HTR-8/SVneo (cell line): ENCODE measurements at places on chromosomes 5 and 9.

DNA sequence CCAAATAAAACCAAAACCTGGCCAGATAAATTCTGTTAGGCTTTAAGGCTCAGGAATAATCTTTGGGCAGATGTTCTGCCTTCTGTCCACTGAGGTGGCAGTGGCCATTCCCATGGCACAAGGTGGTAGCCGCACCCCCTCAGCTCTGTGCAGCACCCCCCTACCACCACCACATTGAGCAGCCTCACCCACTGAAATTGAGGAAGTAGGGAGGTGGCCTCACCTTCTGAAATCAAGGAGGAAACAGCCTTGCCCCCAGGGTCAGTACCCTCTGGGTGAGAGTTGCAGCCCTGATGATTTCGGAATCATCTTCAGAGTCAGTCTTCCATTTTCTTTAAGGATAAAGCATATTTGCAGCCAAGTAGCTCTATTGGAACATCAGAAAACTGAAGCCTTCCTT lies 204.8 kb upstream of the PIK3R1 start:
- DNase-seq = no peak

DNA sequence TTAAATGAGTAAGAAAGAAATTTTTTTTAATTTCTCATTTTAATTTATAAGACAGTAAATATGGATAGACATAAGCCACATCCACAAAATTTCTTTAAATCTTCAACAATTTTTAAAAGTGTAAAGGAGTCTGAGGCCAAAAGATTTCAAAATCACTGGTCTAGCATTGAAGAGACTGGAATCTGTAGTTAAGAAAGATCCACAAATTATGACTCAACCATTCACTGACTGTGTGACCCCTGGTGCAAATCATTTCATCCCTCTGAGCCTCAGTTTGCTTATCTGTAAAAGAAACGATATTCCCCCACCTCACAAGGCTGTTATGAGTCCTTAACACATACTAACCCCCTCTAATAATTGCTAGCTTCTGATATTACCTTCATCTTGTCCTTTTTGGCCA lies 98.5 kb downstream of the EBF1 start:
- no peak for DNase-seq

- DNase-seq = no peak
Observed at GRCh38 chr9:124014211-124014955, 2.8 kb downstream of the LHX2 start.

DNA sequence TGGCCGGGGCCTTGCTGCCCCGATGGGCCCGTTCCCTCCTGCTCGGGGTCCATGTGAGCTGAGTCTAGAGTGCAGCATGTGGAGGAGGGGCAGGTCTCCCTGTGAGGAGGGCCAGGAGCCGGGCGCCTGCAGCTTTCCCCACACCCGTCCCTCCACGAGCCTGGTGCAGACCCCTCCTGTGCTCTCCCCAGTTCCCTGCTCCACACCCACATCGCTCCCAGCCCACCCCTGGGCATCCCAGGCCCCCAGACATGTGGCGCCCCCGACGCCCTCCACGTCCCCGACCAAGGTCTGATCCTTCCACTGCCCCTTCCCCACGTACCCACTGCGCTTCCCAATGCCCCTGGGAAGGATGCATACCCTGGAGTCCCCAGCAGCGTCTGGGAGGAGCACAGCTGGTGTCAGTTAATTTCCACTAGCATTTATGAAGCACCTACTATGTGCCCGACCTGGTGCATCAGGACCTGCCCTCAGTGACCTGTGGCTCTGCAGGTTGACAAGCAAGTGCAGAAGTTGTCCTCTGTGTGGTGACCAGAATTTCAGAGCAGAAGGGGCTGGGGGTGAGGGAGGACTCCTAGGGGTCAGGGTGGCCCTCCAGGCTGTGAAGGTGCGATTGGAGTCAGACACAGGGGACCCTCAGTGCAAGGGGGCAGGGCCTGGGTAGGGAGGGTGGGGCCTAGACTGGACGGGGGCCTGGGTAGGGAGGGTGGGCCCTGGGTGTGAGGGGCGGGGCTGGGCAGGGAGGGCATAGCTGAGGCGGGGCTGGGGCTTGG lies 10.8 kb upstream of the SLC6A18 start:
- no peak for DNase-seq

DNA sequence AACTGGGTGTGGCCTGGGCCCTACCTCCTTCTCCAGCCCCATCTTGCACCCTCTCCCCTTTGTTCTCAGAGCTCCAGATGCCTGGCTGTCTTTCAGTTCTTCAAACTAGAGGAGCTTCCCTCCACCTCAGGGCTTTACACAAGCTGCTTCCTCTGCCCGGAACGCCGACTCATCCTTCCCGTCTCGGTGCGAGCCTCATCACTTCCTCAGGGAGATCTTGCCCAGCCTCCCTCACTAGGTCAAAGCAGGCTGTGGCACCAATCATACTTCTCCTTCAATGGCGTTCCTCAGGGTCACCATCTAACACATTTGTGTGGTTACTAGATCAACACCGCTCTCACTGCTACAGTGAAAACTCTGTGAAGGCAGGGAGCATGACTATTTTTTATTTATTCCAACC lies 56.2 kb upstream of the ZSWIM6 start:
- peak; percentile 15 for DNase-seq

- no peak for DNase-seq
Observed at GRCh38 chr5:111385970-111386831, 126.1 kb downstream of the STARD4 start.

DNA sequence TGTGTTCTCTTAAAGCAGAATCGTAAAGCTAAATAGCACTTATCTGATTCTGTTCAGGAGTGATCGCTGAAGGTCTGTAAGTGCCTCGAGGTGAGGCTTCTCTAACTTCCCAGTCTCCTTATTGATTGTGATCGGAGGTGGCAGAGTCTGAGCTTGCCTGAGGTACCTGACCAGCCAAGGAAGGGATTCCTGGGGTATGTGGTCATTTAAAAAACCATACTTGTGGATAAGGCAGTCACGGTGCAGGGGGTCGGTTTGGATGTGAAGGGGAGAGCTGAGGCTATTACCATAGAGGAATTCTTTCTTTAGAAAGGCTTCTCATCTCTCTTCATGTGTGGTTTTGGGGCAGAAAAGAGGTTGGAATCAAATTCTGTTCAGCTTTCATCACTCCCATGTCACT lies 193.7 kb downstream of the TLE4 start:
- no peak for DNase-seq

DNA sequence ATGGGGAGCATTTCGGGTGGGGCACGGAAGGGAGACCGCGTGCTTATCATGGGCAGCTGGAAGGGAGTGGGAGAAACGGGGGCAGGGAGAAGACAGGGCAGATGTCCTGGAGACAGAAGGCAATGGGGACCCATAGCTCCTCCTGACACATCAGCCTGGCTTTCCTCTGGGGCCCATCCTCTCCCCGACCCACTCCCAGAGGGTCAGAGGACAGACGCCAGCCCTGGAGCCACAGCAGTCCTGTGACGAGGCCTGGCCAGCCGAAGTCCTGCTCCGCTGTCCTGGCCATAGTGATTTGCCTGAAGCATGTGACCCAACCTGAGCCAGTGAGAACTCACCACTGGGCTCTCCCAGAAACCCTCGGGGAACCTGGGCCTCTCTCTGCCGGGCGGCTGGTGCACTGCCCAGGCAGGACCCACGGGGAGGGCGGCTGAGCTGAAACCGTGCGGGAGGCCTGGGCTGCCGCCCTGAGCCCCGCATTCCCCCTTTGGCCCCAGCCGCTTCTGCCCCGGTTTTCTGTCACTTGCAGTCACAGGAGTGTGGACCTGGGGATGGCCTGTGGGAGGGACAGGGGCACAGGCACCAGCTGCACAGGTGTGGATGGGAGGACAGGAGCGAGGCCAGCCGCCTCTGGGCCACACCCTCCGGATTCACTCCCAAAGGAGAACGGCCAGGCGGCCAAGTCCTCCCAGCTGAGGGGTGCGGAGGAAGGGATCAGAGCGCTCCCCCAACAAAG lies 19.8 kb downstream of the ADAMTS2 start:
- DNase-seq = no peak

DNA sequence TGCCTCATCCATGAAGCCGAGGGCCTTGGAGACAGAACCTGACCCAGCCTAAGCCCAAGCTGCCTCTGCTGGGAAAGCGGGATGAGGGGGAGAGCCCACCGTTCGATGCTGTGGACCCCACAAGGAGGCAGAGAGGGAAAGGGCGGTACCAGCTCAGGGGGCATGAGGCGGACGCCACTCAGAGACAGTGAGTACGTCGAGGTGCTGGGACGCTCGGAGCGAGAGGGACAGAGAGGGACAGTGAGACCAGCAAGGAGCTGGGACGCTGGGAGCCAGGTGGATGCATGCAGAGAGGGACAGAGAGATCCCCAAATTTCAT lies 33.6 kb downstream of the EXD3 start:
- DNase-seq = no peak

- DNase-seq = no peak
Observed at GRCh38 chr9:125756518-125756917, 9.3 kb downstream of the PBX3 start.

DNA sequence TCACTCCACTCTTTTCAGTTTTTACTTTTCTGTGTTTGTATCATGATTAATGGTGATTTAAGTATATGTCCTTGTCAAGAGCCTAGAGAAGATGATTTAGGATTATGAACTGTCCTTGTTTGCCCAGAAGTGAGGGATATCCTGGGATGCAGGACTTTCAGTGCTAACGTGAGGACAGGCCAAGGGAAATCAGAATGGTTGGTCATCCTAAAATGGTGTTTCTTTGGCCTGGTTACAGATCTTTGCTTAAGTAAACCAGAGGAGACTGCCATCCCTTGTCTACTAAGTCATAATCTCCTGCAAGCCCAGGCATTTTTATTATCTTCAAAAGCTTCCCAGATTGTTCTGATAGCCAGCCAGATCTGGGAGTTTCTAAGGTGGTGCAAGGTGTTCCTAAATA lies 22.3 kb upstream of the DPYSL3 start:
- no peak for DNase-seq

DNA sequence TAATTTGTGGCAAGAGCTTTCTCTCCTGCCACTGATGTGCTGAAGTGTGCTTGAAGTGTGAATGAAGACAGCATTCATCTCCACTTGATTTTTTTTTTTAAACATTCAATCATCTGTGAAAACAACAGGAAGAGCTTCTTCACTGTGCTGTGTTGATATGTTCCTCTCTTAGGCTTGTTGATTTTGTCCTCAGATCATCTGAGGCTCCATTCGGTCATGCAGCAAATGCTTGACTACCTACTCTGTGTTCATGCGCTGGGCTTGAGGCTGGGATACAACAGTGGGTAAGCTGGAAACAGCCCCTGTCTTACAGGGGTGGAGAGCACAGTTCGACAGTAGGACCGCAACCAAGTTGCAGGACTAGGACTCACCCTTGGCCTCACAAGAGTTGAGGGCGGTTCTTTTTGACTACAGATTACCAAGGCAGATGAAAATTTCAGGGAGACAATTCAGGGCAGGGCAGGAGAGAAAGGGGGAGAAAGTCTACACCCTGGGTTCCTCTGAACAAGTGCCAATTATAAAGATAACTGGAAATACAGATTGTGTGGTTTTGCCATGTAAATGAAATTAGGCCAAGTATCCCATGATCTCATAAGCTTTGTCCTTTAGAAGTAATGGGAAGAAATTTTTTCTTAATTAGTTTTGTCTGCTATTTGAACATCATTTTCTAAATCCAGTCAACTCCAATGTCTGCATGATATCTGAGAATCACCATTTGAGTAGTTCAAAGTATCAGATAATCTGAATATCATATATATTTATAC lies 31.0 kb upstream of the F2R start:
- DNase-seq = no peak

- DNase-seq = peak; percentile 46
Observed at GRCh38 chr5:77168161-77168878, 42.2 kb upstream of the PDE8B start.

- no peak for DNase-seq
Observed at GRCh38 chr5:127046343-127047072, 16.1 kb upstream of the MARCHF3 start.

DNA sequence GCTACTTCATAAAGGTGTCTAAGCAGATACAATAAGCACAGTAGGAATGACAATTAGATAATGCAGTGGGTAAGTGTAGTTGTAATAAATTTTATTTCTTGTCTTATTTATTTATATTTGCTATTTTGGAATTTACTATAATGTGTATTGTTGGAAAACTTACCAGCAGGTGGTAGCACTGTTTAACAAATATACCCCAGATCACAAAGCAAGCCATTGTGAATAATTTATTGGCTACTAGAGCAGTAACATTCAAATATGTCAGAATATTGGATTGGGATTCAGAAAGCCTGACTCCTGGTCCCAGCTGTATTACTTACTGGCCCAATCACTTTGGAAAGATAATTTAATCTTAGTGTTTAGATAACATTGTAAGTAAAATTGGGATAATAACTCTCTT lies 78.0 kb downstream of the ISOC1 start:
- DNase-seq = no peak

GRCh38 chr5:66138637-66139317 lies 5.3 kb upstream of the SREK1 start:
- no peak for DNase-seq

DNA sequence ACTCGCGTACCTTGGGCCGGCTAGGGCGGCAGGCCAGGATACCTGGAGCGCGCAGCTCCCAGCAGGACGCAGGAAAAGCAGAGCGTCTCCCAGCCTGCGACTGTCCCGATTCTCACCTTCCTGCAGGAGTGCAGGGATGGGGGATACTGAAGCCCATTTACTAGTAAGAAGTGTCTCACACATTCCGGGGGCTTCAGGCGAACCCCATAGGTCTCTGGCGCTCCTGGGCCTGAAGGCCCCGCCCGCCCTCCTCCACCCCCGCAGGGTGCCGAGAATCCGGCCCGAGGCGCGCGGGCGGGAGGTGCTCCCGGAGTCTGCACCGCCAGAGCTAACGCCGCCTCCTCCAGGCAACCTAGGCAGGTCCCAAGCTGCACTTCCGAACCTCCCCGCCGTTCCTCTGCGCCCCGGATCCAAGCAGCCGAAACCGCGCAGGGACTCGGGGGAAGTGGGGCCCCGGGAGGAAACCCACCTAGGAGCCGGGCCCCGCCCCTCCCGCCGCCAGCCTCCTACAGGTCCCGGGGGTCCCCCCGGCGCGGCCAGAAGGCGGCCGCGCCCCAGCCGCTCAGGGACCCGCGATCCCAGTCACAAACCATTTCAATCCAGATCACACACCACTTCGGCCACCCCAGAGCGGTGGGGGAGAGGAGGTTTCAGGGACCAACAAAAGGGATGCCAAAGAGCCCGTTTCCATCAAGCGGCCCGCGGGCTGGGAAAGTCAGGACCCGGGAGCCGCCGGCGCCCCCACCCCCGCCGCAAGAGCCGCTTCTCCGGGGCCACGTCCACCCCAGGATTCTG lies 1.2 kb downstream of the ROR2 start:
- DNase-seq = peak; percentile 55

GRCh38 chr9:129769669-129770068 lies 16.8 kb upstream of the PTGES start:
- DNase-seq = no peak

DNA sequence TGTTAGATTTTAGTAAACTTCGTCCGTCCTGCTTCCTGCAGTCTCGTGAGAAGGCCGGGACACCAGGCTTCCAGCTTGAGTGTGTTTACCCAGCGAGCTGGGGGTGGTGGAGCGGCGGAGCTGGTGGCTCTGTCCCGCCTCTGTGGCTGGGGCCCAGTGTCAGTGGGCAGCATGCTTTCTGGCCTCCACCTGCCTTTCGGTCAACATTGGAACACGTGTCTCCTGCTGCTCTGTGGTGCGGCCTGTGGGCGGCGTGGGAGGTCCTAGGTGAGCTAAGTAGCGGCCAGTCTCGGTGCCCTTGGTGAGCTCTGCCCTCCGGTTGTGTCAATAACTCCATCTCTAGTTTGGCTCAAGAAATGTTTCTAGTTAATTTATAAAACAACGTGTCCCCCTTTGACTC lies 125.9 kb downstream of the GADD45G start:
- DNase-seq = no peak
